ENCODE measurements at places on chromosomes 7 and 10.

DNA sequence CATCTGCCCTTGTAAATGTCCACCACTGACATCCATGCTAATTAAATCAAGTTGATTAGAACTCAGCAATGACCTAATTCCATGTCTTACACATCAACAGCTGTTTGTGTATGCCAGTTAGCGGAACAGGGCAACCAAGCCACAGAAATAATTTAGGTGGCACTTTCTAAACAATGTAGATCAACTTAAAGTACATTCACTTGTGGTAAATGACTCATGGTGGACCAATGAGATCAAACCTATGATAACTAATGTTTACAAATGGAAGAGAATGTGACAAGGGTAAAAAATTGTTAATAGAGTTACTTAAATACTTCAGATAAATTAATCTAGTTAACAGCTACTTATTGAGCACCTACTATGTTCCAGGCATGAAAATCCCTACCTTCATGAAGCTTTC is 63.1 kb upstream of the ICA1 start:
- no peak for DNase-seq

DNA sequence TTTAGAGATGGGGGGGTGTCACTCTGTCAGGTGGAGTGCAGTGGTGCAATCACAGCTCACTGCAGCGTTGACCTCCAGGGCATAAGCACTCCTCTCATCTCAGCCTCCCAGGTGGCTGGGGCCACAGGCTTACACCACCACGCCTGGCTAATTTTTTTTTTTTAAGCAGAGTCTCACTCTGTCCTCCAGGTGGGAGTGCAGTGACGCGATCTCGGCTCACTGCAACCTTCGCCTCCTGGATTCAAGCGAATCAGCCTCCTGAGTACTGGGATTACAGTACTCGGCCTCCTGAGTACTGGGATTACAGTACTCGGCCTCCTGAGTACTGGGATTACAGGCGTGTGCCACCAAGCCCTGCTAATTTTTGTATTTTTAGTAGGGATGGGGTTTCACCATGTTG is 23.6 kb upstream of the PPIA start:
- DNase-seq: no peak

GRCh38 chr7:127874951-127875608 is 156.2 kb downstream of the LRRC4 start:
- DNase-seq: peak; percentile 33

DNA sequence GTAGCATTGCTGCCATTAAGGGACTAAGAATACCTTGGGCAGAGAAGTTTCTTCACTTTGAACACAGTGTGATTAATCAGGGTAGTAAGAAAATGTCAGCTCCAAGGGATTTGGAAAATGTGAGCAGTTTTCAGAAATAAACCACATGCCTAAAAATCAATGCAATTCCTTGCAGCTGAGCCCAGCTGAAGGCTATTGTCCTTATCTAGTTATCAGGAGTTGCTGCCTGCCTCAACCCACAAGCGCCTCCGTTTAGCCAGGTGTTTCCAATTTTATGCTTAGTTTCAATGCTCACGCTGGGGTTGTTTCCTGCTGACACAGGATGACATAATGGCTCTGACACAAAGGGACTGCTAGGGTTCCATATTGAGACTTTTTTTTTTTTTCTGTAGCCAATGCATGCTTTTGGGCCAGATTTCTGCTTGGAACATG is 132.3 kb upstream of the ANK3 start:
- peak; percentile 43 for DNase-seq

DNA sequence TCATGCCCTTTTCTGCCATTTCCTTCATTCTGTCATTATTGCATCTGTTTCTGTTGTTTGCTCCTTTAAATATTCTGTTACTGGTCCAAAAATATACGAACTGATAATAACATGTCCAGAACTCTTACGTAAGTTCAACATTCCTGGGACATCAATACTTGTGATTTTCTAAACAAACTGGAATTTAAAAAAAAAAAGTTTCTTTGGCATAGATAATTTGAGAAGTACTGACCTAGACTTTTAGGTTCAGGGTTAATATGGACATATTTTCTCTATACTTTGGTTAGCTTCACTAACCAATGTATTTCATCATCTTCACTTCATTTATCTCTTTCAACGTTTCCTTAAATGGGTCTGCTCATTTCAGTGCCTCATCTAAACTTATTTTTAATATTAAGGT is 147.3 kb downstream of the JMJD1C start:
- DNase-seq: peak; percentile 4
